Hepatocyte (in vitro differentiated cells): ENCODE measurements at places on chromosomes 16 and 17. TPM values are rescaled to one million over a fixed set of nuclear protein-coding genes. Genes with fewer than 3 reads are reported as not detected.

DNA sequence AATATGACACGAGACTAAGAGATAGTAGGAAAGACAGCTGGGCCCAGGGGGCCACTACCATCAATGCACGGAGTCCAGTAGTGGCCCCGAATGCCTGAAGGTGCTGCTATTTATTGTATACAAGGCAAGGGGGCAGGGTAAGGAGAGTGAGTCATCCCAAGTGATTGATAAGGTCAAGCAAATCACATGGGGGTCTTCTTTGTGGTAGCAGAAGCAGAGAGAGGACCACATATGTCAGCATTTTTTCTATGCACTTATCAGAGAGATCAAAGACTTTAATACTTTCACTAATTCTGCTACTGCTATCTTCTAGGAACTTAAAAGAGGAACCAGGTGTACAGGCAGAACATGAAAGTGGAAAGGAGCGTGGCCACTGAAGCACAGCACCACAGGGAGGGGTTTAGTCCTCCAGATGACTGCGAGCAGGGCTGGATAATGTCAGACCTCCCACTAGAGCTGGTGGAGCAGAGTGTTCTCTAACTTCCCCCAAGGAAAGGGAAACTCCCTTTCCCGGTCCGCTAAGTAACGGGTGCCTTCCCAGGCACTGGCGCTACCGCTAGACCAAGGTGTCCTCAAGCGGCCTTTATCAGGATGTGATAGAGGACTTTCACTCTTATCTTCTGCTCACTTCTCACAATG, 26.4 kb upstream of the ARL4D start:
- peak; percentile 72 for DNase-seq

DNA sequence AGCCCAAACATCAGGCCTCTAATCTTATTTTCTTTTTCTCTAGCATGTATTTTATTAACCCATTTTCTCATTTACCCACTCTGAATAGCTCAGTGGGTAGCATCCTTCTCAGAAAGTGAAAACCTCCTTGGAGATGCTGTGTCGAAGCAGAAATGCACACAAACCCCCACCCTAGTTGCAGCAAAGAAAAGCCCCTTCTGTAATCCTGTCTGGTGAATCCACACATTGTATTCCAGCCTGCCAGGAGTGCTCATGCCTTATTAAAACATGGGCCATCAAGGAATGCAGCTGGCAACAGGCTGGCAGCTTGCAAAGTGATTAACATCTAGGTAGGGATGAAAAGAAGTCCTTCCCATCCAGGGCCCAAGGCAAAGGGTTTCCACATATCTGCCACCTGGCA, 39.7 kb upstream of the AXIN2 start:
- DNase-seq = no peak

GRCh38 chr17:33514369-33514768, 221.3 kb upstream of the ASIC2 start:
- no peak for DNase-seq

MYH3 gene
- total RNA-seq = 0.48 and 0.93 TPM in 2 replicates

GRCh38 chr16:85967111-85967510, 68.1 kb downstream of the IRF8 start:
- no peak for DNase-seq

- DNase-seq = peak; percentile 13
Measured at GRCh38 chr16:1933097-1933661, 9.8 kb downstream of the MSRB1 start.

SCIMP gene
- 0.03 TPM in 1 of 2 replicates, not detected in the other for total RNA-seq

DNA sequence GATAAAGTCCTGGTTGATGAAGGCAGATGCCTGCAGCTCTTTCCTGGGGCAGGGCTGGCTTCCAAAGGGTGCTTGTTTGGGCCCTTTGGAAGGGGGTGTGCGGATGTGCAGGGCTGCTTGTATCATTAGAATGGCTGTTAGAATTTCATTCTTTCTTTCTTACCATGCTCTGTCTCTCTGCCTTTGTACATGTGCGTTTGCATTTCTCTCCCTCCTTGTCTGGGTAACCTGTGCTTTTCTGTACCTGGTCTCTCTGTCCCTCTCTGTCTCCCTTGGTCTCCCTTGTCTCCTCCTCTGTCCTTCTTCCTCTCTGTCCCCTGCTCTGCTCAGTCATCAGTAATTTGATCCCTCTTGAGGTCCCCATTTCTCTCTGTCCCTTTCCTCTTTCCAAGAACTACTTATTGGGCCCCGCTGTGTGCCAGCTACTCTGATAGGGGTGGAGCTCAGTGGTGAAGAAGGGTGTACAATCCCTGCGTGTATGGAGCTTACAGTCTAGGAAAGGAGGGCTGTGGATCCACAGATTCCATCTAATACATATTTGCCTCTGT, 69.3 kb downstream of the PLCG2 start:
- DNase-seq = no peak

CCL8 gene
- total RNA-seq = 0.12 TPM in 1 of 2 replicates, not detected in the other

ATP2C2 gene
- total RNA-seq = 6.0 and 12.2 TPM in 2 replicates

LPCAT2 gene
- total RNA-seq = 9.5 and 13.9 TPM in 2 replicates

DNA sequence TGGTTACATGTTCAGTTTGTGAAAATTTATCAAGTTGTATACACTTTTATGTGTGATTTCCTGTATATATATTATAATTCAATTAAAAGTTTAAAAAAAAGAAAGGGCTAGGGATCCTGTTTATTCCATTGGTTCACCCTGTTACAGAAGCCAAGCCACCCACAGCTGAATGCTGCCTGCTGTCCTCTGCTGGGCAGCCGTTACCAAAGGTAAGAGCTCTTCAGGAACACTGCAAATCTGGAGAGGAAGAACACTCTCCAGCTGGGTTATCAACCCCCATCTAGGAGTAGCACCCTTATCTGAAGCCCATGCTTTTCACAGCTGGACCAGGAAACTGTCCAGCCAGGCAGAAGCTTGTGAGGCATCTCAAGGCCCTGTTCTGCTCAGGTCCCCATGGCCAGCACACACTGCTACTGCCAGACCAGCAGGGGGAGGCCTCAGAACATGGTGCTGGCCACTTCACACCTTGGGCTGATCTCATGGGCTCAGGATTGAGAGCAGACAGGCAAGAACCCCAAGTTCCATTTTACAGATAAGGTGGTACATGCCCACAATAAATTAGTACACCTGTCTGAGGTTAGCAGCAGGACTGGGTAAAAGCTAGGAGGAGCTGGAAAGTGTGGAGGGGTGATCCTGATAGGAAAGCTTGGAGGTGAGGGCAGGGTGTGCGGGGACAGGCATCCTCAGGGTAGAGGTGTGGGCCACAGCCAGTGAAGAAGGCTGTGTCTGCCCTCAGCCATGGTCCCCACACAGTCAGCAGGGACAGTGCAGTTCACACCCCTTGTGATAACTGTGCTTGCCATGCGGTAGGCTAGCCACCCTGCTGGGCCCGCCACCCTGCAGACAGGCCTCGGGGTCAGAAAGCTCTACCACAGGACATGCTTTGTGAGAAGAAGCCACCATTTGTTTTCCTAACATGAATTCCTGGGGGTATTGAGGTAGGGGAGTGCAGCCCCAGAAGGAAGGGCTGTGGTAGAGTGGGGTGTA, 54.3 kb upstream of the SREBF1 start:
- peak; percentile 81 for DNase-seq

DNA sequence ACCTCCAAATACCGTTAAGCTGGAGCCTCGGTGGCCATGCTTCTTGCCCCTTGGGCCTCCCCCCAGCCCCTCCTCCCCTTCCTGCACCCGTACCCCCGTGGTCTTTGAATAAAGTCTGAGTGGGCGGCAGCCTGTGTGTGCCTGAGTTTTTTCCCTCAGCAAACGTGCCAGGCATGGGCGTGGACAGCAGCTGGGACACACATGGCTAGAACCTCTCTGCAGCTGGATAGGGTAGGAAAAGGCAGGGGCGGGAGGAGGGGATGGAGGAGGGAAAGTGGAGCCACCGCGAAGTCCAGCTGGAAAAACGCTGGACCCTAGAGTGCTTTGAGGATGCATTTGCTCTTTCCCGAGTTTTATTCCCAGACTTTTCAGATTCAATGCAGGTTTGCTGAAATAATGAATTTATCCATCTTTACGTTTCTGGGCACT, 928 bp downstream of the HBA1 start:
- peak; percentile 23 for DNase-seq

- peak; percentile 67 for DNase-seq
Measured at GRCh38 chr17:29588562-29589411, 661 bp downstream of the GIT1 start.

GRCh38 chr17:41176744-41177387, 1.2 kb downstream of the KRTAP4-2 start:
- DNase-seq = no peak

DNA sequence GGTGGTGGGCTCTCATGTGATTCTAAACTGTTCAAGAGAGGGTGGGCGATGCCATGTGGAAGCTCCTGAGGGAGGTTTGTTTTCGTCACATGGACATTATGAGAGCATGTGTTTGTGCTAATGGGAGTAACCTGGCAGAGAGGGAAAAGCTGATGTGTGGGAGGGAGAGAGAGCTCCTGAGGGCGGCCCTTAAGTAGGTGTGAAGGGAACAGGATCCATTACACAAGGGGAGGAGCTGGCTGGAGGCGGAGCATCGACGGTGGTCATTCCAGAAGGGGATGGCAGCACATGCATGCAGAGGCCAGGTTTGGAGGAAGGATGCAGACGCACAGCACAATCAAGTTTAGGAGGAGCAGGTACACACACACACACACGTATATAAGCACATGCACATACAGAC, 197.5 kb downstream of the RPTOR start:
- DNase-seq = no peak

DNA sequence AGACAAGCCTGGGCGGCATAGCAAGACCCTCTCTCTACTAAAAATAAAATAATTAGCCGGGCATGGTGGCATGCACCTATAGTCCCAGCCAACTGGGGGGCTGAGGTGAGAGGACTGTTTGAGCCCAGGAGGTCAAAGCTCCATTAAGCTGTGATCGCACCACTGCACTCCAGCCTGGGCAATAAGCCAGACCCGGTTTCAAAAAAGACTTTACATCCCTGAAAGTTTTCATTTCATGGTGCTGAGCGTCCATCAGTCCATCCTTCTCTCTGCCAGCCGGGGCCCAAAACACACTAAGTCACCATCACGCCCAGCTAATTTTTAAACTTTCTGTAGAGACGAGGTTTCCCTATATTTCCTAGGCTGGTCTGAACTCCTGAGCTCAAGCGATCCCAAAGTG, 10.6 kb downstream of the RAB40B start:
- DNase-seq = no peak

DNA sequence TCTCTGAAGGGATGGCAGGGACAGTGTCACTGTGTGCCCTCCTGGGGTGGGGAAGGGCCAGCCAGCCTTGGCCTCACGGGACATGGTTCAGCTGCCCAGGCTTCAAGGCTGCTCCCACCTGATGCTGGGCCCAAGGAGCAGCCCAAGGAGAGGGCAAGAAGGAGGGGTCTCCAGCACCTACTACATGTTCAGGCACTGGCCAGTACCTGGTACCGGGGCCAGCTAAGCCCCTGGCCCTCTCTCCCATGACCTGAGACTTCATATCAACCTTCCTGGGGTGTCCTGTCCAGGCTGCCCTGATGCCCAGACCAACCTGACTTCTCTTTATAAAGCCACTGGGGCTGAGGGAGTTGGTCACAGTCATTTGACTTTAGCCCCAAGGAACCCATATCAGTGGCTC, 1.3 kb downstream of the USH1G start:
- peak; percentile 3 for DNase-seq

PERCC1 gene
- 2.0 and 2.5 TPM in 2 replicates for total RNA-seq

TLCD2 gene
- 4.5 and 4.9 TPM in 2 replicates for total RNA-seq

- no peak for DNase-seq
Measured at GRCh38 chr17:28159924-28160323, 117.4 kb downstream of the NLK start.

DNA sequence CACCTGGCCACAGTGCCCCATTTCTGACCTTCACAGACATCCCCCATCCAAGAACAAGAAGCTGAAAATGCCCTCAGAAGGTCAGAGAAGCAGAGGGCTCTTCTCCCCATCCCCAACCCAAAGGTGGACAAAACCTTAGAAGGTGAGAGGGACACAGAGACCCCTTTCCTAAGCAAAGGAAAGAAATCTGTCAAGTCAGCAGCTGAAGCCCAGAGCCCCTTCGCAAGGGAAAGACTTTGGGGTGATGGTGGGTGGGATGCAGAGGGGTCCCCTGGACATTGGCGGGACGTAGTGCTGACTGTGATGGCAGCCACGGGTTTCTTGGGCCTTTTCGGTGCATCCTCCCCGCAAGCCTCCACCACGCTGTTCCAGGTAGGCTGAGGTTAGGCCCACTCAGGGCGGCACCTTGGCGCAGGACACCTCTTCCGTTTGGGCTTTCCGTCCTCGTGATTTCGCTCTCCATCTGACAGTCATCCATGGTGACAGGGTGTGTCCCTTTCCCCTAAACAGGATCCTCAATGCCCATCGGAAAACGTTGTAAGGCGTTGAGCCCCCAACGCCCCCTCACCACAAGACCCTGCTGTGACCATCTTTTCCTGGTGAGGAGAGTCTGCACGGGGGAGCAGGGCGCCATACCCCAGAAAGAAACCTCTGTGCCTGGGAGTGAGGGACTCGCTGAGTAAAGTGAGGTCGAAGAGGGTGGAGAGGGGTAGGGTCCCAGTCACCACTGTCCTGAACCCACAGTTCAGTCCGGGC, 10.7 kb upstream of the GSDMA start:
- no peak for DNase-seq

STAC2 gene
- not detected in 2 replicates for total RNA-seq

DNA sequence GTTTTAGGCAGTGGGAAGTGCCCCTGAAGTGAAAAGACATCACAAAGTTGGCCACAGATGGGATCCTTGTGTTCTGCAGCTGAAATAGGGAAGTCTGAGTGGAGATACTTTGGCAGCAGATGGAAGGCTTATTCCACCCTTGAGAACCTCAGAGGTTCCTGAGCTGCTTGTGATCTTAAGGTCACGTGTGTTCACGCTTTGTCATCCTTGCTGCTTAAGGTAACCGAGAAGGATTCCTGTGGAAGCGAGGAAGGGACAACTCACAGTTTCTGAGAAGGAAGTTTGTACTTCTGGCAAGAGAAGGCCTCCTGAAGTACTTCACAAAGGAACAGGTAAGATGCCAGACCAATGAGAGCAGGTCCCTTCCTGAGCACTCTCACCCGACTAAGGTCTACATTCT, 12.2 kb downstream of the ADAP2 start:
- no peak for DNase-seq

DNA sequence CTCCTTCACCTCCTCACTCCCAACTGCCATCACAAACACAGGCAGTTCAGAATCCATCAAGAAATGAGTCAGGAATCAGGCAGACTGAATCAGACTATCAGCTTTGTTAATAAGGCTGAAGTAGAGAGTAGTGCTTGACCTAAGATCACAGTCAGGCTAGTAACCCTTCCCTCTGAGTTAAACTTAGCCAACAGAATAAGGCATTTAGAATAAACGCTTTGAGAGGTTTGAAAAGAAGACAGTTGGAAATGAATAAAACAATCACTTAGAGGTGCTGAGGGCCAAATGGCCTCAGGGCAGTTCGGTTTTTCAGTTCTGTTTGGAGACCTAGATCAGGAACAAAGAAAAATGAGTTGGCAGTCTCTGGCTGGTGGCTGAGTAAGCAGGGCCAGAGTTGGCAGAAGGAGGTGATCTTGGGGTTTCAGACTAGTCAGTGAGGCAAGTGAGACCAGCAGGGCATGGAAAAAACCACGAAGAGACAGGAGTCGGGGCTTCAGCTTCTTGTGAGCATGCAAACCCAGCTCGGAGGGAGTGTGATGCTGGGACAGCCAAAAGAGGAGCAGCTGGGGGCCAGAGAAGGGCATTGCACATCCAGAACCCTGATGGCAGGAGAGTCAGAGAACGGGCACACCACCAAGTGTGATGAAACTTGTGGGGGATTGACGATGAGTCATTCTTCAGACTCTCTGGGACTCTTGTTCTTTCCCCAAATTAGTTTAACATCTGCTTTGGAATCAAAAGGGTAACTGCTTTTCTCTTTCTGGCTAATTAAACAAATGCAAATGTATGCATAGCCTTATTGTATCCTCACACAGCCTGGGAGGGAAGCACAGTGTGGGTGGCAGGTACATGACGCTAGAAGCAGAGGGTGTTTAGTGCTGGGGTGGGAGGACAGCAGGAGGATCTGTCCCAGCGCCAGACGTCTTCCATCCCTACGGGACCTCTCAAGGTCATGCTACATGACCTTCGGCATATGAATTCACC, 54.8 kb downstream of the SPECC1 start:
- peak; percentile 33 for DNase-seq
